ENCODE measurements at places on chromosomes 2 and 18.

DNA sequence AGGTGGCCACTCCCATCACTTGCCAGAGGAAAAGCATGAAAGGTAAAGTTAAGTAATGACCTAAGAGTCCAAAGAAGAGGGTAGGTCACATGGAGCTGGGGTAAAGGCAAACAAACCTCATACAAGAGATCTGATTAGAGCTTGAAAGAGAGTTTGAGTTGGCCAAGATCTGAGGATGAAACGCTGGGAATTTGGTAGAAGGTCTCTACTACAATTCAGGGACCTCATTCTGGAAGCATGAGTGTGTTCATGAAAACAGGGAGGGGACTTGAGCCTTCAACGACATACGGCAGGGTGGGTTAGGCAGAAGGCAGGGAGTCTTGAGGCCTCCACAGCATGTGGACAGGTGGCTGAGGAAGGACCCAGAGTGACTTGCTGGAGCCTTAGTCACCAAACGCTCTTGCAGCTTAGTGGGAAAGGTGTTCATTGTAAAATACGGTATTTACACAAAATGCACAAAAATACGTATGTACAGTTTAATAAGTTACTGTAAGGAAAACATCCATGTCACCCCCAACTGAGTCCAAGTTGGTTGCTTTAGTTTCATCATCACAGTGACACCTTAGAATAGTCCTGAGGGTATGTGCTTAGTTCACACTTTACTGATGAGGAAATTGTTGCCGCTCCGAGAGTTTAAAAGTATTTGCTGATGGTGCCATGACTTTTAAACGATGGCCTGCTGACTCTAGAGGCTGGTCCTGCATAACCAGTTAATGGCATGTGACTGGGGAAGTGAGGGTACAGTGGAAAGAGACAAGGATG is 5.0 kb upstream of the FARP2 start:
- DNase-seq: no peak

DNA sequence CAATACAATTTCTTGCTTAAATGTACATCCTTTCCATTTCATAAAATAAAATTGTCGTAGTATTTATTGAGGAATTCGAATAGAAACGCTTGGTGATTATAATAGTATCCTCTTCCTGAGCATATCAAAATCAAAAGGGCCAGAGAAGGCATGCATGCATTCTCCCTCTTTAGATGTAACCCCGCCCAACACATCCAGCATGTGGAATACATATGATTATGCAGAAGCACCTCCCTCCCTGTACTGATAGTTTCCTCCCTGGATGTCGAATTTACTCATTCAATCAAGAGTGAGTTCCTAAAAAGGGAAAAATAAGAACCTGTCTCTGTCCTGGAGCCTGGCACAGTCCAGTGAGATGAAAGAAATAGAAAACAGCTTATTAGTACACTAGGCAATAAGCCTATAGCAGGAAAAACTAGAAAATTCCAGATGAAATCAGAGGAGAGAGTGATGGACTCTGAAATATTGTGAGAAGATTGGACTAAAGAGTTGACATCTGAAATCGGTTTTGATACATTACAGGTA is 262.9 kb downstream of the RDH14 start:
- DNase-seq: no peak

DNA sequence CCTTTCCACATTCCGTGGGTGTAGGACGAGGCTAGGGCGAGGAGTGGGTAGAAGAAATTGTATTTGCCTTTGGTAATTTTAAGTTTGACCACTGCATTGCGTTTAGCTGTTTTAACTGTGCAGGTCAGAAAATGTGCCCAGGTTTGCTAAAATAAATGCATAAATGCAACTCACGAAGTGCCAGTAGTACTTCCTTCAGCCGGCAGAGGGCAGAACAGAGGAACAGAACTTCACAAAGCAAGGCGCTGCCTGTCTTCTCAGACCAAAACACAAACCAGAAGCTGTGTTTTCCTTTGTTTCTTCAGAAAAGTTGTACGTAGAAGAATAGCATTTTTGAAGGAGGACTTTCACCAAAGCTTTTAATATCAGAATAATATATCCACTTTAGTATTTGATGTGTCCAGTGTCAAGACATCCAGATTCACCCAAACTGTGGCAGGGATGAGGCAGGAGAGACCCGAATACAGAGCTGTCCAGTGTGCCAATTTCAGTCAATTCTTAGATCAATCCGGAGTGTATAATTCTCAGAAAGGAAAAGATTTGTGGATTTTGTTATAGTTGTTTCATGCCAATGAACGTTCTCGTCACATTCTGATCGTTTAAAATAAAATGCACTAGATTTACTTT is 348.6 kb downstream of the DLGAP1 start:
- DNase-seq: peak; percentile 20

DNA sequence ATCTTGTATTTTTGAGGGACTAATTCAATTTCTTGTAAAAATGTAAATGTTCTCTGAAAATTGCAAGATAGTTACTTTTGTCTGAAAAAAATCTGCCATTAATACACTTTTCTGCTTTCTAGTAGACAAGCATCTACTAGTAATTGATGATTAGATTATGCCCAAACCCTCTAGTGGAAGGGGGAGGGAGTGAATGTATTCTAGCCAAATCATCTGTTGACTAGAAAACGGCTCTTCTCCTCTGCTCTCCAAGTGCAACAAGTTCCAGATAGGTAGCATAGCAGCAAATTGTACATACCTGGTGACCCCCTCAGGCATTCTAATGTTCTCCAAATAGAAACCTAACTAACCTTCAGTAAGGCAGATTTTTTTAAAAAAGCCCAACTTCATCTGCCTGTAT is 58.6 kb downstream of the RELCH start:
- DNase-seq: no peak

DNA sequence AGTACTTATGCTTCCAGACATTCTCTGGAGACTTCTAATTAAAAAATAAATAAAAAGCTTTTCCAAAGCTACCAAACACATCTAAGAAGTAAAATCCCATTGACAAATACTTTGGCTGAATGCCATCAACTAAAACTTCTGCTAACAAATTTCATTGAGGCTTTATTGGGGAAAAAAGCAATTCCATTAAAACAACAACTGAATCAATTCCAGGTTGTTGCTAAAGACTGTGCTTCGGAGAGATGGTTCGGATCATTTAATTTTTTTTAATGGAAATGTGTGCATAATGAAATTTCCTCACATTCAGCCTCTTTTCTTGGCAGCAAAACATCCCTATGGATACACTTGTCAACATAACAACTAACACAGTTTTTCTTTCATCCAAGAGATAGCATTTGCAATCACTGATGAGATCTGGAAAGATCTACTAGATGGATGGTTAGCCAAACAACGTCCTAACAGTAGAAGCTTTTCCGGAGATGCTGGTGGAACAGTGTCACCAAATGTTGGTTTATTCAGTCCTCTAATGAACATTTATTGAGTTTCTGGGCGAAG is 446.1 kb upstream of the FAM98A start:
- DNase-seq: no peak

DNA sequence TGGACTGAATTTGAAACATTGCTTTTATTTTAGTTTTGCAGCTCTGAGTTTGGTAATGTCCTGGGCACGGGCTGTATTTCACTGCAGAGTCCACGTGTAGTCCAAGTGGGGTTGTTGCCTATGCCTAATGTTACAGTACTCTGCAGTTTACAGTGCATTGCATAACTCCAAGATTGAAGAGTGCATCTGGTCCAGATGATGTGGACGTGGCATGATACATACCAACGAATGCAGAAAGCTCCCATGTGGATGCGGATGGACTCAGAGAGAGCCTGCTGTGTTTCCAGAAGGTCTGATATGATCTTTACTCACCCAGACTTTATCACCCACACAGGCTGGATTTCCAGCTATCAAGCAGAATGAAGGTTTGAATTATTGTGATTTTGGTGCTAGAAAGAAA is 44.4 kb upstream of the CCDC68 start:
- no peak for DNase-seq

DNA sequence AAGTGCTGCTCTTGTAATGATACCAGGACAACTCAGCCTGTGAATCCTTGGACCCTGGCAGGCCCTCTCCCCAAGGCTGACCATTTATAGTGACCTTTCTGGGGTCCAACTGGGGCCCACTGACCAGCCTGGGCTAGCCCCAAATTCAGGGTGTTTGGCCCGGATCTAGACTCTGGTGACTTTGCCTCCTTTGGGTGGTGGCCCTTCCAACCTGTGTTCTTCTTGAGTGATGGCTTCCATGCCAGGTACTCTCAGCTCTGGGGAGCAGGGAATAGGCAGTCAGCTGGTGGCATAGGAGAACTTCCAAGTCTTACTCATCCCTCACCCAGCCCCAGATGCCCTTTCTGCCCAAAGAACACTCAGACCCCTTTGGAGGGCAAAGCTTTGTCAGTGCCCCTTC is 10.3 kb downstream of the MYO7B start:
- no peak for DNase-seq

- no peak for DNase-seq
Measured at GRCh38 chr18:58544179-58544578, 84.7 kb downstream of the ALPK2 start.

DNA sequence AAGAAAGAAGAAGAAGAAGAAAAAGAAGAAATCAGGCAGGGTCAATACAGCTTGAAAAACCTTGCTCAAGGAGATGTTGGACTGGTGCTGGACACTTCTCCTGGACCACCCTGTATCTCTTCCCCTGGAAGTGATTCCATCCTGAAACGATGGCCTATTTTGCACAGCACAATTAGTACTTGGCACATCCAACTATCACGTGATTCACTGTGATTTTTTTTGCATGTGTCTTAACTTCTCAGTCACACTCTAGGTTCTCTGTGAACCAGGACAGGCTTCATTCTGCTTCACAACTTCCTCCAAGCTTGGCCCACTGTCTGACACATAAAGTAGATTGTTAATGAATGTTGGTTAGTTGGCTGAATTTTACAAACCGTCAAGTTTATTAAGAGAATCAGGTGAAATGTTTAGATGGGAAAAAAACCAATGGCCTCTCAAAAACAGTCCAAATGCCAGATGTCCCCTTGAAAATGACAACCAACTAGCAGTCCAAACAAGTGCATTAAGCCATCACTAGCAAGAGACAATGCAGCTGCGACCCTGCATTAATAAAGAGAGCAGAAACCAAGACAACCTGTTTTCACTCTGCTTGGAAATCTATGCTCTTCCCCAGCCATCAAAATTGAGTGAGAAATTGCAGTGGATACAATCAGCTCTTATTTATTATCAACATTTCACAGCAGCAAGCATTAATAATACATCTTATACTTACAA is 300.0 kb upstream of the CHAC2 start:
- no peak for DNase-seq

DNA sequence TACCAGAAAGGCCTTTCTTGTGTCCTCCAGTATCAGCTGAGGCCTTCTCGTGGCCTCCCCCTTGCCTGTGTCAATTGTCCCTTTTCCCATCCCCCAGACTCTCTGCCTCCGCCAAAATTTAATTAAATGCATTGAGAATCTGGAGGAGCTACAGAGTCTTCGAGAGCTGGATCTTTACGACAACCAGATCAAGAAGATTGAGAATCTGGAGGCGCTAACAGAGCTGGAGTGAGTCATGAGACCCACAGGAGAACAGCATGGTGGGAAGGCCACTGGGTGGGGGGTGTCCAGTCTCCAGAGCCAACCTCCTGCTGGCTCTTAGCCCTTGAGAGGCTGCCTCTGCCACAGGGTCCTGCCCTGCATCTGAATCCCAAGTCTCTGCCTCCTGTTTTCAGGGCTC is 8.8 kb downstream of the PPP1R7 start:
- DNase-seq: no peak
